Uterus (tissue), 4 donors: ENCODE measurements at places on chromosomes 12 and 14. TPM values are rescaled to one million over a fixed set of nuclear protein-coding genes. Genes with fewer than 3 reads are reported as not detected.

DNA sequence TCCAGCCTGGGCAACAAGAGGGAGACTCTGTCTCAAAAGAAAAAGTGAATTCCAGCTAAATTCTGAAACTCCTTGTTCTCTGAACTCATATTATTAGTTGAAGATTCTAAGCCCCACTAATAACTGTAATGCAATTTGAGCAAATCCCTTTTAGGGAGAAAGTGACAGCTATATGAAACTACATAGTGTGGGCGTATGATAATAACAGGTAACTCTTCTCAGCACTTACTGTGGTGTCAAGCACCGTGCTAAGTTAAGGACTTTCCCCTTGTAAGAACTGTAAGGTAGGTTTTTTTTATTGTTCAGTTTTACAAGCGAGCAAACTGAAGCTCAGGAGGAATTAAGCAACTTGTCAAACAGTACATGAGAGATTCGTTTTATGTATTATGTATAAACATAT lies 5.4 kb downstream of the ANKRD13A start:
- DNase-seq: no peak

Gene BAZ2A
- total RNA-seq: 25.1 TPM

DNA sequence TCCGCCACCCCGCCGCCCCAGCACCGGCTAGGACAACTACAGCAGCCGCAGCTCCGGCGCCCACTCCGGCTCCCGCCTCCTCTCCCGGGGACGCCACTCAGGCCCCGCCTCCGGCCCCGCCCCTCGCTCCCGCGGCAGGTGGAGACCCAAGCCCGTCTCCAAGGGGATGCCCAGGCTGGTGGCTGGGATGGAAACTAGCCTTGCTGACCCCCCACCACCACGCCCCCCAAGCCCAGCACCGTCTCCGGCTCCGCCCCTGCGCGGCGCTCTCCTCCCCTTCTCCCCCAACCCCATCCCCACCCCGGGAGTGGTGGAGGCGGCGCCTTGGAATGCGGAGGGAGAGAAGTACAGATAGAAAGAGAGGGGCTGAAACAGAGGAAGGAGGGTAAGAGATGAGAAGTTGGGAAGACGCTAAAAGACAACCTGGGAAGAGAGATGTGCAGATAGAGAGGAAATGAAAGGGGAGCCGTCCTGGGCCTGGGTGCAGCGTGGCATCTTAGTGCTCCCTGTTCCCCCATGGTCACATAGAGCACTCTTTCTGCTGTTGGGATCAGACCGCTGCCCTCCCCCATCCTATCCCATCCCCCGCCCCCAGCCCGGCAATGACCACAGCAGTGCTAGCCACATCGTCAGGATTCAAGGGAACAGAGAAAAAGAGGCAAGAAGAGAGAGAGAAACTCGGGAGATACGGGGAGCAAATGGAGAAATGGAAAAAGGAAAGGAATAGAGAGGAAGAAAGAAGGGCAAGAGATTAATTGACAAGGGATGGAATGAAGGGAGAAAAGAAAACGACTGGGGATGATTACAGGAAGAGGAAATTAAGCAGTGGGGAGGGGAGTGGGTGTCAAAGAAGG lies at the start of gene ITGA7:
TSS of gene ITGA7 (minus strand) at position 64 of the 854 bp plus-strand sequence. CDS start 222 bp downstream, outside the sequence.
- peak; percentile 70 for DNase-seq

DNA sequence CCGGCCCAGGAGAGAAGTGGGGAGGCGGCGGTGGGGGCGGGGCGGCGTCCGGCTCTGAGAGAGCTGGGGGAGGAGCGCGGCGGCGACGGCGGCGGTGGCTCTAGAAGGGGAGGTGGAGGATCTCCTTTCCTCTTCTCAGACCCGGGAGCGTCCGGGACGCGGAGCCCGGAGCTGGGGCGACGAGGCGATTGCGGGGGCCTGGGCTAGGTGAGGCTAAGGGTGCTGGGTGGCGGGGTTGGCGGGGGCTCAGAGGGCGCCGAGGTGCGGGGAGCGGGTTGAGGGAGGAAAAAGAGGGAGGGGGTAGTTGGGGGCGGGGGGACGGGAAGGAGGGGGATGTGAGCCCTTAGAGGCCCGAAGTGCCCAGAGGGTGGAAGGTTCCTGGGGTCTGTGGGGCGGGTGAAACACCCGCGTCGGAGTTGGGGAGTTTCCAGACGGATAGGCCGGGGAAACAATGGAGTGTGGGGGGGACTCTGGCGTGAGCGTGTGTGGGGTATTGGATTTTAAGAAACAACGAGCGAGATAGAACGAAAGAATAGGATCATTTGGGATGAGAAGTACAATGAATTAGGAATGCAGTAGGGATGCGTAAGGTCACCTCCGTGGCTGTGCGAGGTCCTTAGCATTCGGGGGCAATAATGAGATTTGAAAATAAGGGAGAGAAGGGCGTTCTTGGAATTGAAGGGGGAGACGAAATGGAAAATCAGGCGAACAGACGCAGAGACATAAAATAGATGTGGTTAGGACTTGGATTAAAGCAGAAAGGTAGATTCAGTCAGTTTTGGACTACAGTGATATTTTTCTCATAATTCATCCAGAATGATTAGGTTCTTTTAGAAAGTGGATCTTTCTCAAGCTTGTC lies at the start of gene SPATS2:
TSS of gene SPATS2 (plus strand) at position 82 of the 859 bp plus-strand sequence. CDS start 93,551 bp downstream, outside the sequence.
- no peak for DNase-seq

Gene GALNT4
- total RNA-seq: 27.0 TPM
